ENCODE measurements at places on chromosomes 3 and 15. TPM values are rescaled to one million over a fixed set of nuclear protein-coding genes. Genes with fewer than 3 reads are reported as not detected.

ZPLD1 gene
- 0.07 TPM for total RNA-seq

C2CD4A gene
- total RNA-seq = 0.35 TPM

TRIM71 gene
- total RNA-seq = 2.5 TPM

CTXN2 gene
- total RNA-seq = not detected

DNA sequence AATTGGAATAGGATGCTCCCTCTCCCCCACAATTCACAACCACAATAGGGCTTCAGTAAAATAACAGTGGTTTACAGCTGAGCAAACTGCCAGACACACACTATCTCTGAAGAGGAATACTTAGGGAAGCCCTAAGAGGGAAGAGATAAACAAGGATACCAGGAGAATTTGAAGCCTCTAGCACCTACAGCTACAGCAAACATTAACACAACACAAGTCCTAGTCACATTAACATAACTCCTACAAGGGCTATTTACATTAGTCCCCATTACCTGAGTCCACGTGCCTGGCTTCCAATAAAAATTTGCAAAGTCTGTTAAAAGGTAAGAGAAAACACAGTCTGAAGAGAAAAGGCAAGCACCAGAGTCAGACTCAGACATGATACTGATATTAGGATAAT, 346.9 kb upstream of the CDIN1 start:
- no peak for DNase-seq

- no peak for DNase-seq
Observed at GRCh38 chr3:43074901-43075689, 30.8 kb downstream of the POMGNT2 start.

- DNase-seq = no peak
Observed at GRCh38 chr3:101123081-101123480, 129.9 kb upstream of the ABI3BP start.

DNA sequence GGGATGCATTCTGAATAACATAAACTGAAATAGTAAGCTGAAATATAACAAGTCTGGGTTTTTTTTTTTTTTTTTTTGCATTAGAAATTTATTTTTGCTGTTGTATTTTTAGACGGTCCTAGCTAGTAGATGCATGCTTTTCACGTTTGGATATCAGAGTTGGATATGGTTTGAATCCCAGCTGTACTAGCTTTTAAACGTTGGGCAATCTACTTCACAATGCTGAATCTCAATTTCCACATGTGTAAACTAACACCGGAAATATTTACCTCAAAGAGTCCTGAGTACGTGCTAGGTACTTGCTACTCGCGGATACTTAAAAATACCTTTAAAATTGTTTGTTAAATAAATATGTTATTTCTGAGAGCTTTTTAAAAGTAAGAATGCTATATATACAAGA, 139.8 kb downstream of the BBX start:
- no peak for DNase-seq

DNA sequence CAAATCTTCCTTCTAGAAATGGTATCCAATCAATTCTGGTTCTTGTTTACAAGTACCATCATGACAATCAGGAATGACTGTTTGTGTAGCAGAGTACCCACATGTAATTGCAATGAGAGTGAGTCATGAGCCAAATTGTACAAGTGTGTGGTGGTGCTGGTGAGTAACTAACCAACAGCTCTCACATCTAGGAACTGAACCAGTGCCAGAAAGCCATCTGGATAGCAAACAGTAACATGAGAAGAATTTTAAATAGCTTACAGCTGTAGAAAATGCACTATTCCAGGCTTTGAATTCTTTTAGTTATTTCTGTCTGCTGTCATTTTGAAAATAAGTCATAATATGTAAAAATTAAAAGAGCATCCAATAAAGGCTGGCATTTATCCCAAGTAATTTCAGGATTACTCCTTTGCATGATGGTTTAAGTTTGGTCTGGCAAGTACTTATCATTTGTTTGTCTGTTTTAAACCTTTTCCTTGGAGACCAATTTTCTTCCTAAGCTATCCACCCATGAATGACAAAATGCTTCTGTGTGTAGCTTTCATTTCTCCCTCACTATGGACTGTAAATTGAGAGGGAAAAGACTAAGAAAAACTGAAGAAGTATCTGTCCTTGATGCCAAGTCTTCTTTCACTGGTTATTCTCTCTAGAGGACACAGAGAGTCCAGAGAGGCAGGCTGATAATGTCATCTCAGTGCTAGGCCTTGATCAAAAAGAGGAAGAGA, 60.0 kb downstream of the PIK3CB start:
- peak; percentile 97 for DNase-seq

AADACL2 gene
- not detected for total RNA-seq

GRCh38 chr15:39438799-39439592, 141.9 kb upstream of the THBS1 start:
- no peak for DNase-seq

- no peak for DNase-seq
Observed at GRCh38 chr15:41286665-41287333, 45.6 kb downstream of the OIP5 start.

- DNase-seq = no peak
Observed at GRCh38 chr3:2579206-2579605, 480.5 kb downstream of the CNTN4 start.

GOLGA6L6 gene
- not detected for total RNA-seq

GRCh38 chr3:194058189-194058571, 77.8 kb upstream of the HES1 start:
- no peak for DNase-seq

GRCh38 chr3:170589113-170589512, 3.2 kb upstream of the SLC7A14 start:
- DNase-seq = no peak

Data from epithelial cell of proximal tubule (primary cell).